ENCODE measurements at places on chromosomes 1 and 21.

- no peak for DNase-seq
These were observed 186.4 kb downstream of the MRPL39 start for GRCh38 chr21:25420831-25421230.

DNA sequence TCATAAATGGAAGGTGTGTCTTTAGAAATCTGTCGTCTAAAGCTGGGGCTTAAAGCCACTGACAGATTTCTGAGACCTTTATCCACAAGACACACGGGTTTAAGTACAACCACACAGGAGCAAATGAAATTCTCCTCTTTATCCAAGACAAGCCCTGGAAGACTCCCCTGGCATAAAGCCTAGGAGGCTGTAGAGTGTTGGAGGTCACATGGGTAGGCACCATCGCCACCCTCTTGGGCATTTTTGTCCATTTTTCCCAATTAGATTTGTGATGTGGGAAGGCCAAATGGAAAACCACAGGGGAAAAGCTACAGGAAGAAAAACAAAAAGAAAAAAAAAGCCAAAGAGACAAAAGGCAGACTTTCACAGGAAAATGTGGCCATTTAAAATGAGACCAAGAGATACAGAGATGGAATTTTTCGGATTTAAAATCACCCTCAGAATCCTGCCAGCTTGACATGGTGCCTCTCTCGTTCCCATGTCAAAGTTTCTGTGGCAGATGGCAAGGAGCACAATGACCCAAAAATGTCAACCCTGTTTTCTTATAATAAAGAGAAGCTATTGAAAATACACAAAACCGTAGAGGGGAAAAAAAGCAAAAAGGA is 91.9 kb downstream of the PLD5 start:
- no peak for DNase-seq

DNA sequence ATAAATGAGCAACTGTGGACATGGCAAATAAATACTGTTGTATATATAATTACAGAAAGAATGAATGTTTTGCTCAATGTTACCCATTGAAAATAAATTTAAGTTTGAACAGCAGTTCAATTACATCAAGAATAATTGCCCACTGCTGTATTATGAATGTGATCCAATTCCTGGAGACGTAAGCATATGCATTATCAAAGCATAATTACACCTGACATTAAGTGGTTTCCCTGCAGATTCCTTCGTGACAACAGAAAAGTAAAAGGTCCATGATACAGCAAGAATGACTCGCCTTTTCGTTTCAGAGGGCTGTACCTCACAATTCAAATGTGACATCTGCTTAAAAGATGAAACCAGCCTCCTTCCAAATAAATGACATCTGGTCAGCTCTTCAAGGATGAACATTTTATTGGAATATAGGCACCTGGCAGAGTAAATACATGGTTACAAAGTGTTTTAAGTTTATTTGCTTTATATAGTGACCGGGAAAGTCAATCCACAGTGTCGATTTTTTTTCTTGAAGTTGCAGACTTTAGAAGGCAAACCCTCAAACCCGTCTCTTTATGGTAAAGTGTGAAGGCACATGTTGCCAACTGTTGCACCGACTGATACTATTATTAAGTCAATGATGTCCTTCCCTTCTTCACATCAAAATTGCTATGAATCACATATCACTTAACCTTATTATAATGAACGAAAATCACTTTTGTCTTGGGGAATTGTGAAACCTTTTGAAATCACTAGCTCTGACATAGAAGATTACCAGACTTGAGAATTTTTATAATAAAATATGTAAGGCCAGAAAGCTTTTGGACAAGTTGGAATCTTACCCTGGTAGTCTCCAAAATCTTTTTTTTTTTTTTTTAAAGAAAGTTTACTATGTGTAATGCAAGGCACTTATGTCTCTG is 36.2 kb upstream of the EDEM3 start:
- no peak for DNase-seq

DNA sequence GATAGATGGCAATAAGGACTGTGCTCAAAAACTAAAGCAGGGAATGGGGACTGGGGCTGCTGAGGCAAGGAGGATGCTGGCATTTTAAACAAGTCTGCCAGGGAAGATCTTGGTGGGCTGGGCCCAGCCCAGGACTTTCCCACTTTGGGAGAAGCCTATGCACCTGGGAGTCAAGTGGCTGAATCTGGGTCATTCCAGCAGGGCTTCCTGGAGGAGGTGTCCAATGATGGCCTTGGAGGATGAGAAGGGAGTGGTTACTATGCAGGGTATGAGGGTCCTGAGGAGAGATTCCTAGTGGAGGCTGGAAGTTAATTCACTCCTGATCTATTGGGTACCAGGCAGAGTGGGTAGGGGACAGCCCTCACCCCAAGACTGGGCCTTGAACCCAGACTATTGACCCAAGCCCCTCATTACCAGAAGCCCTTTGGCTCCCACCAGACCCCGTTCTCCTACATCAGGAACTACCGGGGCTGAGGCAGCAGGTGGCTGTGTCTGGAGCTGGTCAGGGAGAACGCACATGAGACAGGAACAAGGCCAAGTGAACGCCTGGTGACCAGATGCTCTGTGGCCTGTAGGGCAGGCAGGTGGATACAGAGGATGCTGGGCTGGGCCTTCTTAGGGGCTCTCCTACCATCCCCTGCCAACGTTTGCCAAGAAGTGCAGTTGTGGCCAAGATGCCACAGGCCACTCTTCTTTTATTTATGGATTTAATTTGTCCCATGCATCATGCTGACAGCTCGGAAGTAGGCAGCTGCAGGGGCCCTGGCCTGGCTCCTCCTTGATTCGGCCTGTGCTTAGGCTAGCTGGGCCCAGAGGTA is 18.3 kb upstream of the LRP8 start:
- no peak for DNase-seq

DNA sequence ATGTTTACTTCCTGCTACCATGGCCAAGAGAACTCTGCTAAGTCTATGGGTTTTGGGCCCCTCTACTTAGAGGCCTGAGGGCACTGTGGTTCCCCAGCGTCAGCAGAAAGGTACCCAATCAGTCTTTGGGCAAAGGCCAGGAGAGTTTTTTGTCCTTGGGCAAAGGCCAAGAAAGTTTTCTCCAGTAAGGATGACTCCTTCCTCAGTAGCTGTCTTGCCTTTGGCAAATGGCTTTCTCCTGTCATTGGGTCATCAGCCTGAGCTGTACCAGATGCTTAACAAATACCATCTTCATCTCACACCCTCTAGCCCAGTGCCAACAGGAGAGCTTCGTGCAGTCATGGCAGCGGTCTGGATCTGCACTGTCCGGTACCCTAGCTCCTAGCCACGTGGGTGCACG is 199.3 kb upstream of the TMEM51 start:
- DNase-seq: no peak

GRCh38 chr1:30789388-30790255 is 32.0 kb upstream of the LAPTM5 start:
- no peak for DNase-seq

DNA sequence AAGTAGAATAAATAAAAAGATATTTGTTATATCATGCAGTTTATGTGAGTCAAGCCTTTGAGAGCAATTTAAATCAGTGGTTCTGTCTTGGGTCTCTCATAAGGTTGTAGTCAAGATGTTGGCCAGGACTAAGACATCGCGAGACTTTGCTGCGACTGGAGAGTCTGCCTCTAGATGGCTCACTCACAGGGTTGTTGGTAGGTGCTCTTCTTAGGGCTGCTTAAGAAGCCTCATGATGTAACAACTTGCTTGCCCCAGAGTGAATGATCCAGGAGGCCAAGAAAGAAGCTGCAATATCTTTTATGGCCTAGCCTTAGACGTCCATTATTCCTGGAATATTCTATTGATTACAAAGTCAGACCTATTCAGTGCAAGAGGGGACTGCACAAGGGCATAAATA is 73.1 kb upstream of the CACHD1 start:
- no peak for DNase-seq

- no peak for DNase-seq
These were observed 47.7 kb upstream of the GPR37L1 start for GRCh38 chr1:202074985-202075384.

GRCh38 chr21:42120101-42120902 is 49.2 kb downstream of the UMODL1 start:
- DNase-seq: peak; percentile 97

- no peak for DNase-seq
These were observed 41.2 kb downstream of the CNST start for GRCh38 chr1:246607462-246607861.

- DNase-seq: no peak
These were observed 135.3 kb downstream of the RUNX1 start for GRCh38 chr21:34913811-34914210.

DNA sequence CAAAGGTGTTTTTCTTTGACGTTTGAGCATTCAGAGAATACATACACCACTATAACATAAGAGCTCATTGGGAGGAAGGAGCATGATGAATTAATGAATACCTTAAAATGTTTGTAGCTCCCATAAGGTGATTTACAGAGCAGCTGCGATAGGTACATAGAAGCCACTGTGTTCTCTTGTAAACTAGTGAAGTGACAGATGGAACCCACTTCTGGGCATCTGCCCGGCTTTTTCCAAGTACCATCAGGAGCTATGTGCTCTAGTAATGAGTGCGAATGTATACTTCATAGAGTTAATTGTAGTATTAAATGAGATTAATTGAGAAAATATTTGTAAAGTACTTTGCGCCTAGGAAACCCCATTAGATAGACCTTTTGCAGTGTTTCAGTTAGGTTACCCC is 48.4 kb downstream of the HENMT1 start:
- no peak for DNase-seq

GRCh38 chr1:3674100-3675094 is 22.1 kb downstream of the TP73 start:
- no peak for DNase-seq

DNA sequence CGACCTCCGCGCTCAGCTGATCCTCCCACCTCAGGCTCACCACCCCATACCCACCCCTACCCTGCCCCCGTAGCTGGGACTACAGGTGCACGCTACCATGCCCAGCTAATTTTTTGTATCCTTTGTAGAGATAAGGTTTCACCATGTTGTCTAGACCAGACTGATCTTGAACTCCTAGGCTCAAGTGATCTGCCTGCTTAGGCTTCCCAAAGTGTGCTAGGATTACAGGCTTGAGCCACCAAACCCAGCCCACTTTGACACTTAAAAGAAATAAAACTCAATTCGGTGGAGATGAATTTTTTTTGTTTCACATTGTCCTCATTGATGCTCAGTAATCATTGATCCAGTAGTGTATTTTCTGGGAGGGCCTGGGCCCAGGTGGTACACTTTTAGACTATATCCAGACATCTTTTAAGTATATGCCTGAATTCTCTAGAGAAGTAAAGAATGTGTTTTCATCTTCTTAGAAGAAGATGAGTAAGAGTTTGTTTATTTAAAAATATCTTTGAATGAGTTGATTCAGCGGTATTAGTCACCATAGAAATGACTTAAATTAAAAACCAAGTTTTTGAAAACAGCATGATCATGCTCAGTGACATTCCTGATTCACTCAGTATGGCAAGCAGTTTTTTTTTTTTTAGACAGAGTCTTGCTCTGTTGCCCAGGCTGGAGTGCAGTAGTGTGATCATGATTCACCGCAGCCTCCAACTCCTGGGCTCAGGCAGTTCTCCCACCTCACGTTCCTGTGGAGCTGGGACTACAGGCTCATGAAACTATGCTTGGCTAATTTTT is 57.8 kb downstream of the EPB41 start:
- no peak for DNase-seq

DNA sequence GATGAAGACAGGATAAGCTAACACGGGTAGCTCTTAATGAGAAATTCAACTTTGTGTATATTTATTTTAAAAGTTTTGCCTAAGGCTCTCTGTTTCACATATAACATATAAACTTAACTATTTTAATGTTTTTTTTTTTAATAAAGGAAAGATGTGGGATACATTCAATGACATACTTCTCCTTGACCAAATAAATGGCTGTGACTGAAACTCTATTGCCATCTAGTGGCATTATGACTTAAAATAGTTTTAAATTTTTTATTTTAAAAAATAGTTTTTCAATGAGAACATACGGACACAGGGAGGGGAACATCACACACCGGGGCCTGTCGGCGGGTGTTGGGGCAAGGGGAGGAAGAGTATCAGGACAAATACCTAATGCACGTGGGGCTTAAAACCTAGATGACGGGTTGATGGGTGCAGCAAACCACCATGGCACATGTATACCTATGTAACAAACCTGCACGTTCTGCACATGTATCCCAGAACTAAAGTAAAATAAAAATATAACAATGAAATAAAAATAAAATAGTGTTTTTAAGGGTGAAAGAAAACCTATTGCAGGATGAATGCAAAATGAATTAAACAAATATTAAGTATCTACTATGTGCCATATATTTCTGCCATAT is 83.4 kb downstream of the LYST start:
- peak; percentile 64 for DNase-seq

DNA sequence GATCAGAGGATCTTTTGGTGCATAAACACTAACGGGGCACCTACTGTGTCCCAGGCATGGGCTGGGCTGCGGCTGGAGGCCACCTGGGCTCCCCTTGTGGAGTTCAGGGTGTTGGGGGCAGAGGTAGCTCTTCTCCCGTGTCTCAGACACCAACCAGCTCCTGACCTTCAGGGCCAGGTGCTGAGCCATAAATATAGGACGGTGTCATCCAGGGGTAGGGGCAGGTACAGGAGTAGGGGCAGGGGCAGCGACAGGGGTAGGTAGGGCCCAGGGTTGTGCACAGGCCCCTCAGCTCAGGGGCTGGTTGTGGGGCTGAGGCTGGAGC is 18.0 kb upstream of the LRRC3 start:
- DNase-seq: no peak

DNA sequence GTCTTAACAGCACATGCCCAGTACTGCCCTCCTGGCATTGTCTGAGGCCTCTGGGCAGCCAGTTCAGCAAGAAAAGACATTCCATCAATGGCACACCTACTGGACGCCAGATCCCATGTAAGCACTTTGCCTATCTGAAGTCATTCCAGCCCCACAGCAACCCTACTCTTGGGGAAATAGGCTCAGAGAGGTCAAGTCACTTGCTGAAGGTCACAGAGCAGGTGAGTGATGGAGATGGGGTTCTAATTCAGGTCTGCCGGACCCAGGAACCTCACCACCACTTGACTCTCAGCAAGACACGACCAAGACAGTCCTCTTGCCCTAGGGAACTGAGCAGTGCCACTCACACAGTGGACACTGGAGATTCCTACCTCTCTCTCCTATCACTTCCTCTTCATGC is 79.4 kb downstream of the PAX7 start:
- DNase-seq: no peak

DNA sequence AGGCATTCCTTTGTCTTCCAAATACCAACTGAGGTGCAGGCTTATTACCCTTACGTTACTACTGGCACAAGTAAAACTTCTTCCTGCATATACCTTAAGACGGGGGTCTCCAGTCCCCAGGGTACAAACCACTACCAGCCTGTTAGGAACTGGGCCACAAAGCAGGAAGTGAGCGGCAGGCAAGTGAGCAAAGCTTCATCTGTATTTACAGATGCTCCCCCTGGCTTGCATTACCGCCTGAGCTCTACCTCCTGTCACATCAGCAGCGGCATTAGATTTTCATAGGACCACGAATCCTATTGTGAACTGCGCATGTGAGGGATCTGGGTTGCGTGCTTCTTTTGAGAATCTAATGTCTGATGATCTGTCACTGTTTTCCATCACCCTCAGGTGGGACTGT is 113.1 kb downstream of the SLC45A1 start:
- no peak for DNase-seq

GRCh38 chr1:39085174-39085573 is 59.0 kb downstream of the NDUFS5 start:
- DNase-seq: no peak

GRCh38 chr1:194279975-194280374 is 1093.6 kb upstream of the B3GALT2 start:
- no peak for DNase-seq

- DNase-seq: no peak
These were observed 109.1 kb downstream of the CD247 start for GRCh38 chr1:167409183-167409582.

GRCh38 chr1:29725262-29725661 is 488.9 kb downstream of the PTPRU start:
- DNase-seq: no peak
